ENCODE measurements at places on chromosomes 1 and 21.

DNA sequence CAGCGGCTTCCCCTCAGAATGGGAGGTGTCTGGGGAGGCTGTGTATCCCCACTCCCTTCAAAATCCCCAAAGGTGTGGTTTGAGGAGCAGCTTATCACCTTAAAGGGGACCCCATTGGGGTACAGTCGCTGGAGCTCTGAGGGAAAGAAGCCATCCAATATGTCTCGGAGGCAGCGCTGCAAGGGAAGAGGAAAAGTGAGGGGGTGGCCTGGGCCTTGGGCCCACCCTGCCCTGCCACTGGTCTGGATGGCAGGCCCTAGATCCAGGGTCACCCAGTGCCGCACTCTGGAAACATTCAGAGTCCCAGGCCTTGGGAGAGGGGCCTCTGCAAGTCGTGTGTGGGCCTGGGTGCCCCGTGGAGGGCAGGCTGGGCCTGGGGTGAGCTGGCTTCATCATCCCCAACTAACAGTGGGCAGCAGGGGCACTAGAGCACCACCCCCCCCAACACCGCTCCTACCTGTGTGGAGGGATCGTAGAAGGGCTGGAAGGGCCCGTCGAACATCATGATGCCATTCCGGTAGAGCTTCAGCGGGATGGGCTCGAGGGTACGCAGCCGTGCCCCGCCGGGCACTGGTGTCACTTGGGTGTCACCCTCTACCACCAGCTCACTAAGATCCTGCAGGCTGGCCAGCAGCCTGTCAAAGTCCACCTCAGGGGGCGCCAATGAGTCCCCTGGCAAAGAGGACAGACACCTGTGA is 5.6 kb downstream of the SH3BGRL3 start:
- no peak for DNase-seq

DNA sequence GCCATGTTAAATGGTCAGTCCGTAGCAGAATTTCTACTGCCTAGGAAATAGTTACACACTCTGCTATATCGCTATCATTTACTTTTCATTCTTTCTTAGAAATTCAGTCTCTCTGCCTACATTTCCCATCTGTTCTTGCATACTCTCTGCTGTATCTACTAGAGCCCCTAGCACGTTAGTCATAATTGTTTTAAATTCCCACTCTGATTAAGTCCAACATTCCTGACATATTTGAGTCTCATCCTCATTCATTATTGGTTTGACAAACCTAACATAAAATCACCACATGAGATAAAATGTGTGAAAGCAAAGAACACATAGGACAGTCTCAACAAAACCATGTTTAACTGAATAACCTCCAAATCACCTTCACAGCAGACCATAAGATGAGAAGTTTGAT is 513.6 kb downstream of the PLPP3 start:
- no peak for DNase-seq

DNA sequence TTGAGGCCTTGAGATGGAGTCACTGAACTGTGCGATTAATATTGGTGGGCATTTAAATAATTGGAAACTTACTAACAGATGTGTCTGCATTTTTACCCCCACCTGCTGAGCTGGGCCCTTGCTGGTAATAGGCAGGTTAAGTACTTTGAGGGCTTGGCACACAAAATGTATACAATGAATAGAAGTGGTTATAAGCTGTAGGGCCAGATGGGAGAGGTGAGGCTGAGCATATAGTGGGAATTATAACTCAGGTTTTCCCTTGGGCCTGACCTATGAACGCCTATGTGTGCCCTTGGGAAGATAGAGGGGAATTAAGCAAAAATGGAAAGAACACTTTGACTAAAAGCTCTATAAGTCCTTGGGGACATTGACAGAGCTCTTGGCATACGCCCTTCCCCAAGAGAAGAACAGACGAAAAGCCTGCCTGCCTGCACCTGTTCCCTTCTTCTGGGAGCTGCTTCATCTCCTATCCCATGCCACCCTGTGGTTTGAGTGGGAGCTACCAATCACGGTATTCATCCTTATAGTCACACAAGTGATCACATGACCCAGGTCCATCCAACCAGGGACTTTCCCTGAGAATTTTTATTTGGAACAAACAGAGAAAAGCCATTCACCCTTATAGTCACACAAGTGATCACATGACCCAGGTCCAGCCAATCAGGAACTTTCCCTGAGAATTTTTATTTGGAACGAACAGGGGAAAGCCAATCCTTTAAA is 260.7 kb upstream of the CSF3R start:
- no peak for DNase-seq

DNA sequence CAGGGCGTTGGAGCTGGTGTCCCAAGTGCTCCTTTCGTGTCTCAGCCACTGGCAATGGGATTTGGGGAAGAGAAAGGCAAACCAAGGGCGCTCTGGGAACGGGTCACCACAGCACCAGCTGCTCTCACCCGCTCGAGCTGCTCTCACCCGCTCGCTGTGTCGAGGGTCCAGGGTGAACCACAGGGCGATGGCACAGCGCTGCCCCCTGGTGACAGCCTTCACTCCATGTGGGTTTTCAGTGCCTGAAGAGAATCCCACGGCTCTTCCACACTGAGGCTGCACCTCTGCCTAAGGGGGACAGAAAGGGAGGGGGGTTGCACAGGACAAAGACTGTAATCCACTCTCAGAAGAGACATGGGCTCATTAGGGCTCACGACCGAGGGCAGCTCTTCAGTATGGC is 7.1 kb upstream of the CLDN19 start:
- DNase-seq: no peak

- no peak for DNase-seq
These were observed 127.1 kb upstream of the SLC44A3 start for GRCh38 chr1:94693029-94693428.

DNA sequence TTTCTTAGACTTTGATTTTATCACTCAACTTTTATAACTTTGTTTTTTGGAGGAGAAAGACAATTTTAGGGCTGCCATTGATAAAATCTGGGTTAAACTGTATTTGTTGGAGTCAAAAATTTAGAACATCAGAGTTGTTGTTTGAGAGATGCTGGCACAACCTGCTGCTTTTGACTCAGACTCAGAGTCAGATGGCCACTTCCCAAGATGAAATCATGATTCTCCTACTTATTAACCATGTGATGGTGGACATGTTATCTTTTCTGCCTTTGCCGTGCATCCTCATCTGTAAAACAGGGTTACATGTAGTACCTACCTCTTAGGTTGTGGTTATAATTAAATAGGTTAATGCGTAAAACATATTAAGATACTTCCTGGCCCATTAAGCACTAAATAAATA is 71.2 kb downstream of the PLA2G4A start:
- DNase-seq: no peak

DNA sequence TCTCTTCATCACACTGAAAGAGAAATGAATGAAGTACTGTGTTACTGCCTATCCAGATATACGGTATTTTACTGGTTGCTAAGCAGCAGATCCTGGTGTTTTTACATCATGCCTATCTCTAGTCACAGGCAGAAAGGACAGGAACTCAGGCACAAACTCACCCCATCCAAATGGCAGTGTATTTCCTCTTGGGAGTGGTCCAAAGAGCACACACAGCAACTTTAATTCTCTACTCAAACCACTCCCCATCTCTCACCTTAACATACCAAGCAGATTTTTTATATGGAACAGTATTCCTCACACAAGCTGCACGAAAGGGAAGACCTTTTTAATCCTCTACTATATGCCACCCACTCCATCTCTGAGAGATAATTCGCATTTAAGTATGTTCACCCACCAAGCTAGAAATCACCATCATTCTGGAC is 27.3 kb downstream of the EIF4G3 start:
- no peak for DNase-seq

DNA sequence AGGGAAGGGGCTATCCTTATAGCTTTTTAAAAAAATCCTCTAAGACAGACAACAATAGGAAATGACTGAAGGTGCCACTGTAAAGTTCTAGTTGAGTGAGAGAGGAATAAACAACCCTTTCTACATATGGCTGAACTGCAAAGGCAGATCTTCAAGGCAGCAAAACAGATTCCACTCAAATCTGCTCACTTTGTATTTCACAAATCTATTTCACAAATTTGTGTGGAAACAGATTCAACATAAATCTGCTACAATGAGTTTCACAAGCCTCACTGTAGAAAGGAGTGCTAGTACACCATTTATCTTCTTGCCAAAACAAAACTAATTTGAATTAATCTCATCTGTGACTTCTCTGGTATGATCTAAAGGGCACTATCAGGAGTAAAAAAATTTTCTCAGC is 451.3 kb downstream of the PLA2G4A start:
- DNase-seq: no peak

- no peak for DNase-seq
These were observed 28.1 kb upstream of the GOLT1A start for GRCh38 chr1:204241914-204242313.

DNA sequence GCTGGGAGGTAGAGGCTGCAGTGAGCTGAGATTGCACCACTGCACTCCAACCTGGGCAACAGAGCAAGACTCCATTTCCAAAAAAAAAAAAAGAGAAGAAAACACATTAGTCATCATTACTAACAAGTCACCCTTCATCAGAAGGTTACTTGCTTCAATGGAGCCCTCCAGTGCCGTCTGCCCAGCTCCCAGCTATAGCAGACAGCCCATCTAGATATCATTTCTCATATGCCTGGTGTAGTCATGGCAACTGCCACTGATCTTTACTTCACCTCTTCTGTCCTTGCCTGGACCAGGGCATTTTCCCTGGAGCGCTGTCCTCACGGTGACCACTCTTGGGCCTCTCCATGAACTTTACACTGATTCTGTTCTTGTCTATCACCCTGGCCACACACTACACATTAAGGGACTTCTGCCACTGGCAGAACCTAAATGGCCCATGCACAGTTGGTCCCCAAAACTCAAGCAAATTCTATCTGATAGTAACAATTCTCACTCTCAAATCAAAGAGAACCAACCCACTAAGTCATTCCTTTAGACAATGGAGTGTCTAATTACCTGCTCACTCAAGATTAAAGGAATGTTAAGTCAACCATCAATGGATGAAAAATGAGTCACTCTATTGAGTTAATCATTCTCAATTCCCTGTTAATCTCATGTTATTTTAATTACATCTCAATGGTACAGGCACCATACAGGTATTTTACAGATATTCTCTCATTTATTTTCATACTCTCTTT is 12.9 kb downstream of the GPA33 start:
- DNase-seq: no peak

- DNase-seq: no peak
These were observed 173.5 kb downstream of the ZC3H11B start for GRCh38 chr1:219439376-219439775.

DNA sequence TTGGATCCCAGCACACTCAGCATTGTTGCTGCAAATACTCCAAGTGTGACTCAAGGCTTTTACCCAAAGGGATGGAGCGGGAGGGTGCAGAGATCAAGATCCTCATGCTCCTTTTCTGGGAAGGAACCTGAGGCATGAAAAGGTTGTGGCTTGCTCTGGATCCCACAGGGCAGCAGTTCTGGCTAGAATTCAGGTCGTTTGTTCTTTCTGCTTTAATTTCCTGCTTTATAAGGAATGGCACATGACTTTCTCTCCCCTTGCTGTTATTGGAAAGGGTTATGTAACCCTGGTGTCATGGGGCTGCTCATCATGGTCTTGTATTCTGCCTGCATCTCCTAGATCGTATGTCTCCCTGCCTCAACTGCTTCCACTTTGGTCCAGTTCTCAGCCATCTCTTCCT is 101.6 kb downstream of the NOS1AP start:
- no peak for DNase-seq

- DNase-seq: no peak
These were observed 54.0 kb downstream of the TNR start for GRCh38 chr1:175689396-175689795.

DNA sequence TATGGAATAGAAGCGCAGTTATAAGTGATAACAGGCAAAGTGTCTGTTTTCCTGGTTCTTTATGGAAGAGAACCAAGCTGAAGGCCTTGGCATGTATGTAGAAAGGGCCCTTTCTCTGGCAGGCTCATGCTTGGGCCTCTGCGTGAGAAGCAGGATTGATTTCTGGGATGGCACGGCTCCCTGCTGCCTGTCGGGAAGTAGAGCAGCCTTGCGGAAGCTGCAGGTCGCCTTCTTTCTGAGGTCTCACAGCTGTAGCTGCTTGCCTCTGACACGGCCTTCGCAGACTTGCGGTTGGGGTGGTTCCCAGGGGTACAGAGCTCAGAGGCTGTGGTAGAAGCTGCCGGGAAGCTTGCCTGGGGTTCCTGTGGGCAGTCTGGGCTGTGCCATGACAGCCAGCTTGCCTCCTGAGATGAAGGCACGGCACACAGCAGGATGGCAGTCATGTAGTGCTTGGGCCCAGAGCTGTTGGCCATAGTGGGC is 39.4 kb downstream of the TRAPPC10 start:
- DNase-seq: peak; percentile 62

- DNase-seq: no peak
These were observed 21.5 kb upstream of the DARS2 start for GRCh38 chr1:173802961-173803360.

- no peak for DNase-seq
These were observed 43.1 kb upstream of the EPS8L3 start for GRCh38 chr1:109806733-109807400.

DNA sequence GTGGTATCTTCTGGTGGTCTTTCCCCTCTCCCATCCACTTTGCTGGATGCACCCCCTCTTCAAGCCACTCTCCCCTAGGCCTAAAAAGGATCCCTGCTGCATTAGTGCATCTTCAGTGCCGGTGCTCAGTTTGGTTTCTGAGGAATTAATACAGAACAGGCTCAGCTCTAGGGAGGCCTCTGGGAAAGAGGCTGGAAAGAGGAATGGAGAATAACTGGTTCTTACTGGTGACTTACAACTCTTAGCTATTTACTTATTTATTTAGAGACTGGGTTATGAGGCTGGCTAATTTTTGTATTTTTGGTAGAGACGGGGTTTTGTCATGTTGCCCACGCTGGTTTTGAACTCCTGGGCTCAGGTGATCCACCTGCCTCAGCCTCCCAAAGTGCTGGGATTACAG is 19.0 kb downstream of the MFN2 start:
- no peak for DNase-seq

DNA sequence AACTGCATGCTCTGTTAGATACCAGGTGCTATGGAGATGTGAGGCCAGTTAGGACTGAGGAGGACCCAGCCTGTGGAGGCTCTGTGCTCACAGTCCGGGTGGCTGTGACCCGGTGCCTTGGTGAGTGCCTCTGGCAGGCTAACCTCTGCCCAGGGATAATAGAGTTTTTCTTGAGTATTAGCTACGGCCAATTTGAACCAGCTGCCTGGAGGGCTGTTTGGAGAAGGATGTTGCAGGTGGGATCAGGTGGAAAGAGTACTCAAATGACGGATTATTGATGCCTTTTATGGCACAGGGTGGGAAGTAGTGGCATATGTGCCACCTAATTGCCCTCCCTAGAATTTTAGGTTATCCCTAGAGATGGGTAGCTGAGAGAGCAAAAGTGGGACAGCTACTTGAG is 182.7 kb downstream of the GRIK3 start:
- no peak for DNase-seq

DNA sequence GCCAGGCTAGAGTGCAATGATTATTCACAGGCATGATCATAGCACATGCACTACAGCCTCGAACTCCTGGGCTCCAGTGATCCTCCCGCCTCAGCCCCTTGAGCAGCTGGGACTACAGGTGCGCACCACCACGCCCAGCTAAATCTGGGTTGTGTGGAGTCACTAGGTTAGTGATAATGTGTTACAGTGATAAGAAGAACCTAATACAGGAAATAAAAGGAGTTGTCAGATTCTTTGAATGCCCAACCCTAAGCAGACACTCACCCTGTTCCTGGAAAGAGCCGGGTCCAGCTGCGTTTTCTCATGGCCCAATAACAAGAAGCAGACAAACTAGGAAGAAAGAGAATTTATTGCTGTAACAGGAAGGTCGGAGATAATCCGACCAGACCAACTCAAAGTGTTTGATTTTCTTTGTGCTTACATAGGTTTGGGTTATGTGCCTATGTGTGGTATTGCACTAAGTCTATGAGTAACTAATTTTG is 8.8 kb downstream of the IFNGR2 start:
- DNase-seq: no peak

GRCh38 chr1:181354865-181355264 is 128.5 kb upstream of the CACNA1E start:
- no peak for DNase-seq

All from right atrium auricular region (tissue), 2 donors.